ENCODE measurements at places on chromosomes 2 and 18.

- DNase-seq, result no peak
These were observed 453 bp downstream of the CABLES1 start for GRCh38 chr18:23135550-23136325.

- no peak for DNase-seq
These were observed 3.8 kb upstream of the QPCT start for GRCh38 chr2:37340637-37341036.

- no peak for DNase-seq
These were observed 403.0 kb upstream of the TNP1 start for GRCh38 chr2:217262911-217263310.

- no peak for DNase-seq
These were observed 28.4 kb downstream of the MBD5 start for GRCh38 chr2:148049284-148049683.

GRCh38 chr2:81645745-81646301, 1341.3 kb upstream of the LRRTM1 start:
- no peak for DNase-seq

- DNase-seq, result no peak
These were observed 142.2 kb downstream of the OSR1 start for GRCh38 chr2:19216238-19216637.

- DNase-seq, result peak; percentile 41
These were observed 5.0 kb upstream of the CHST10 start for GRCh38 chr2:100422320-100423055.

- DNase-seq, result no peak
These were observed 210.9 kb upstream of the PKDCC start for GRCh38 chr2:41836948-41837347.

- no peak for DNase-seq
These were observed 111.1 kb upstream of the CAB39 start for GRCh38 chr2:230601510-230601909.

DNA sequence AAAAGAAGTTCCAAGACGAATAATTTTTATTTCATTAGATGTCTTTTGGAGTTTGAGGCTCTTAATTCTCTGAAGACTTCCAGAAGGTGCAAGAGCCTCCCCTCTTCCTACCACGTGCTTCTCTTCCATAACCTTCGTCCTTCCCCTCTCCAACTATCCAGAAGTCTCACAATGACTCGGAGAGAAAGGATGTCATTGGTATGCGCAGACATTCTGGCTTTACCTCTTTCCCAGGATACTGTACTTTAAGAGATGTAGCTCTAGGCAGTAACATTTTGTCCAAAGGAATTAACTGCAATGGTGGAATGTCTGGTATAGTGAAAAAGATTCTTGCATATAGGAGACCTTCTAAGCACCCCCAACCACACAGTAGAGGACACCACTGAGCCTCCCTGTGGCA, 249.0 kb upstream of the OSR1 start:
- no peak for DNase-seq

DNA sequence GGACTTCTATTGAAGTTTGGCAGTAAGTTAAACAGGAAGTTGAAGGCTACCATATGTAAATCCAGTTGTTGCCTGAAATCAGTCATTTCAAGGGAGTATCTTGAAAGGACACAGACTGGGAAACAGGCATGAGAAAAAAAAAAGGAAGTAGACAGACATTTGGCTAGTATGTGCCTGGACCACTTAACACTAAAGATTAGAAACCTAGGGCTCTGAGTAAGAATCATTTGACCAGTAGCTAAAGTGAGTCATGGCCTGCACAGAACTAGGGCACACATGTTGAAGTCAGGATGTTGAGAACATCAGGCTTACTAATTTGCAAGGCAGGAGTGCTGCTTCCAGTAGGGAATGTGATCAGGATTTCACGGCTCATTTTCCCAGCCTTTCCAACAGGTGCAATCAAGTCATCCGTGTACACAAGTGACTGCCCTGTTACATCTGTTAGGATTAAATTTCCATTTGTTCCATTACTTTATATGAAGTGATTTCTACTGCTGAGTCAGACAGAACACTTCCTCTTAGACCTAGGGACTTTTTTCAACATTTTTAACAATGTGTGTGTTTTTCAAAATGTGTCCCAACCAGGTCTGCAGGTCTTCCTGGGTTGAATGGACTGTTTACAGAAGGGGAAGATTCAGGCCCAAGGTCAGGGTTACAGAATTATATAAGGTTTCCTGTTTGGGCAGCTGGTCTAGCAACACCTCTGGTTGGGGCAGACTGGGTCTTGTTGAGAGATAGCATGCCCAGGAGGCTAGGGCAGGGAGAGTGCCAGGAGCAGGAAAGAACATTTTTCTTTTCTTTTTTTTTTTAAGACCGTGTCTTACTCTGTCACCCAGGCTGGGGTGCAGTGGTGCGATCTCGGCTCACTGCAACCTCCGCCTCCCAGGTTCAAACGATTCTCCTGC, 145.6 kb downstream of the TGIF1 start:
- no peak for DNase-seq

GRCh38 chr2:38528008-38528442, 74.7 kb downstream of the HNRNPLL start:
- no peak for DNase-seq

GRCh38 chr2:26917135-26917836, 53.2 kb upstream of the MAPRE3 start:
- DNase-seq, result no peak

DNA sequence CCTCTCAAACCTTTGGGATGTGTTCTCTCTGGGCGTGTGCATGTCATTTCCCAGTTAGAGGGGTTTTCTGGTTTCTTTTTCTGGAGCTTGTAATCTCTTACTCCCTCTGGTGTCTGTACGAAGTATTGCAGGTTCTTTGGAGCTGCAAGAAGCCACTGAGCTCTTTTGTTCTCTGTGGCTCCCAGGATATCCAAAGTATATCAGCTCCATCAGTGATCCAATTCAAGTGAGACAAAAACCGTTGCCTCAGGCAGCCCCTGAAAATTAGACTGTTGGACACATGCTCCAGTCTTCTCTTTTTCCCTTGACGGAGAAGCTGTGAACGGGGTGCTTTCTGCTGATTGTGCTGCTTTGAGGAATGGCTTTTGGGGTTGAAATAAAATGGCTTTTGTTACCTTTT, 59.0 kb upstream of the LDLRAD4 start:
- DNase-seq, result no peak

DNA sequence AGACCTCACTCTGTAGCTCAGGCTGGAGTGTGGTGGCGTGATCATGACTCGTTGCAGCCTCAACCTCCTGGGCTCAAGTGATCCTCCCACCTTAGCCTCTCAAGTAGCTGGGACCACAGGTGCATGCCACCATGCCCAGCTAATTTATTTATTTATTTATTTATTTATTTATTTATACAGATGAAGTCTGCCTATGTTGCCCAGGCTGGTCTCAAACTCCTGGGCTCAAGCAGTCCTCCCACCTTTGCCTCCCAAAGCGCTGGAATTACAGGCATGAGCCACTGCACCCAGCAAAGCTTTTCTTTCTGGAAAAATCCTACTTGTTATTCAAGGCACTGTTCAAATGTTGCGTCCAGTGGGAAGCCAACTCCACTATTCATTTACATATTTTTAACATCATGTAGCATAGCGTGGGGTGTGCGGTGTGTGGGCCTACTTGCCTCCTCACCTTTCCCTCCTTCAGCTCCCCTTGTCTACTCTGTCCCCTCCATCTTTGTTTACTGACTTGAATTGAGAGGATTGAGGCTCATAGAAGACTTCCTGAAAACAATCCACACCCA, 6.8 kb upstream of the RHOB start:
- DNase-seq, result no peak

GRCh38 chr2:42618972-42619371, 50.5 kb downstream of the MTA3 start:
- DNase-seq, result no peak

DNA sequence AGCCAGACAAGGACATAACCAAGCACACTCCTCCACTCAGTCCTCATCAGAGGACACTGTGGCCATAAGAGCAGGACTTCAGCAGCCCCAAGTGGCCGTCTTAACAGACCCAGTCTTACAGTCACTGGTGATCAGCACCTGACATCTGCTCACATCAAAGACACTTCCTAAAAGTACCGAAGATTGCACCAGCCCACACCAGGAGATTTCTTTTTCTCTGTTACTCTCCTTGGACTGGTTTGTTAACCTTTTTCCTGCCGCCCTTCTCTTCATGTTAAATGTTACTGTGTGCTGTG, 44.1 kb downstream of the MRPS5 start:
- no peak for DNase-seq

- DNase-seq, result no peak
These were observed 97.2 kb upstream of the SCN7A start for GRCh38 chr2:166591226-166591625.

GRCh38 chr2:43749583-43749982, 24.3 kb upstream of the DYNC2LI1 start:
- DNase-seq, result no peak

DNA sequence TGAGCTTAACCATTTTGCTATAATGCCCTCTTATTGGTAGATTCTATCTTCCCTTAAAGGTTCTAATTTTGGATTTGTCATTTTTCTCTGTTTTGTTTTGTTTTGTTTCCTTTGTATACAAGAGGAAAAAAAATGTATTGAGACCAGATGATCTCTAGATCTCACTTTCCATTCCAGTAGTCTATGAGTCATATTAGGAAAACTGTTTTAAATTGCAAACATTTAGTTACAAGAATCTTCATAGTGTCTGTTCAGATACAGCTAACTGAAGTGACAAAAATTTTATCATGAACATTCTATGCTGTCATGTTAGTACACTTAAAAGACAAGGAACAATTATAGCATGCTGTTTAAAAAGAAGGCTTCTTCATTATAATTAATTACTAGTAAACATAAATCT, 322.8 kb downstream of the LRRTM4 start:
- DNase-seq, result no peak

GRCh38 chr2:219789476-219789875, 162.0 kb downstream of the SLC4A3 start:
- no peak for DNase-seq

- no peak for DNase-seq
These were observed 110.4 kb upstream of the RAB27B start for GRCh38 chr18:54717673-54718407.

GRCh38 chr2:235433860-235434259, 60.0 kb upstream of the AGAP1 start:
- peak; percentile 24 for DNase-seq

DNA sequence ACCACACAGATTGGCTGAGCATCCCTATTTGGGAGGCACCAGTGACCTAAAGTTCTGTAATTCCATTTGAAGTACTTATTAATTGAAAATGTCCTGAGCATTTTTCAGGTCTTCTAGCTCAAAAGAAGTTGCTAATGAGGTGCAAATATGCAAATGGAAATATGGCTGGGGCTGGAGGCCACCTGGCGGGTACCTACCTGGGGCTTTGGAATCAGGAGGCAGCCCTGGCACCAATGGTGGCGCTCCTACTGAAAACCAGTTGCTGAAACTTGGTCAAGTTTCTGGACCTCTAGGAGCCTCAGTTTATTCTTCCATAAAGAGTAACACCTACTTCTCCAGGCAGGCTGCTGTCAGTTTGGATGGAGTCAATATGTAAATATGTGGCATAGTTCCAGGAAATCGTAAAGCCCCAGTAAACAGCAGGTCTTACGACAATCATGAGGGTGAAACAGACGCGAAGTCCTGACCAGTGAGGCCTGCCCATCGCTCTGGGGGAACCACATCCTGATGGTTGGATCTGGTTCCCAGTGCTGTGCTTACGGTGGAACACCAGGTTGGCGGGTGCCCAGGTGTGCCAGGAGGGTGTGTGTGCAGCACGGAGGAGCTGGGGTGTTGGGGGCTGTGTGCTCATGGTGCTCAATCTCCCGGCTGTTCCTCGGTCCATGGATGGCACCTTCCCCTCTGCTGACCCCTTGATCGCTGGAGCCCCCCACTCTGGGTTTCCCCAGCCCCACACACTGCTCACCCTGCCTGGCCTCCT, 186.1 kb downstream of the TWIST2 start:
- no peak for DNase-seq

- no peak for DNase-seq
These were observed 109.5 kb upstream of the ITGB6 start for GRCh38 chr2:160309585-160309984.

GRCh38 chr18:23300231-23300805, 152.8 kb upstream of the RIOK3 start:
- DNase-seq, result no peak

DNA sequence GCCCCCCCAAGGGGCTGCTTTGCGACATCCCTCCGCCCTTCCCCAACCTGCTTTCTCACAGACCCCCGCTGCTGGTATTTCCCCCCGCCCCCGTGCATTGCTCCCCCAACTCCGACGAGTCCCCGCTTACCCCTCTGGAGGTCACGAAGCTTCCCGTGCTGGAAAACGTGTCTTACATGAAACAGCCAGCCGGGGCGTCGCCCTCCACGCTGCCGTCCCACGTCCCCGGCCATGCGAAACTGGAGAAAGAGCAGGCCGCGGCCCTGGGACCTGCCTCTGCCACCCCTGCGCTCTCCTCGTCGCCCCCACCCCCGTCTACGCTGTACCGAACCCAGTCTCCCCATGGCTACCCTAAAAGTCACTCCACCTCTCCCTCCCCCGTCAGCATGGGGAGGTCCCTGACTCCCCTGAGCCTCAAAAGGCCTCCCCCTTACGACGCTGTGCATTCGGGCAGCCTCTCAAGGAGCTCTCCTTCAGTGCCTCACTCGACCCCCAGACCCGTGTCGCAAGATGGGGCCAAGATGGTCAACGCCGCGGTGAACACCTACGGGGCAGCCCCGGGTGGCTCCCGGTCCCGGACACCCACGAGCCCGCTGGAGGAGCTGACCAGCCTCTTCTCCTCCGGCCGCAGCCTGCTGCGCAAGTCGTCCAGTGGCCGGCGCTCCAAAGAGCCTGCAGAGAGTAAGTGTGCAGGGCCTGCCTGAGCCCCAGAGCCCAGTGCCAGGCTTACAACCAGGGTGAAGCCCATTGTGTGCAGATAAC, 183.0 kb downstream of the NYAP2 start:
- DNase-seq, result no peak

DNA sequence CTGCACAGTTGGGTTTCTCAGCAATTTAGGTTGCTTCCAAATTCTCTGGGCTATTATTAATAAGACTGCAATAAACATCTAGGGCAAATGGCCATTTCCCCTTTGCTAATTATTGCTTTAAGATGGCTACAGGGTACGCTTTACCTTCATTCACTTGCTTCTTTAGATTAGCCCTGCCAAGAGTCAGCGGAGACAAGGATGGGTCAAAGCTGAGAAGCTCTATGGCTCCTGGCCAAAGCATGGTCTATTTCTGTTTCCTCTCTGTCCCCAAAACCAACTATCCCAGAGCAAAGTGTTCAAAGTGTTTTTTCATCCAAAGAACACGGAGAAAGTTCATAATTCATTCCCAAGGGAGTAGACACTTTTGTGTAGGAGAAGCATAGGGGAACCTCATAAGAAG, 75.2 kb upstream of the NFU1 start:
- DNase-seq, result no peak

DNA sequence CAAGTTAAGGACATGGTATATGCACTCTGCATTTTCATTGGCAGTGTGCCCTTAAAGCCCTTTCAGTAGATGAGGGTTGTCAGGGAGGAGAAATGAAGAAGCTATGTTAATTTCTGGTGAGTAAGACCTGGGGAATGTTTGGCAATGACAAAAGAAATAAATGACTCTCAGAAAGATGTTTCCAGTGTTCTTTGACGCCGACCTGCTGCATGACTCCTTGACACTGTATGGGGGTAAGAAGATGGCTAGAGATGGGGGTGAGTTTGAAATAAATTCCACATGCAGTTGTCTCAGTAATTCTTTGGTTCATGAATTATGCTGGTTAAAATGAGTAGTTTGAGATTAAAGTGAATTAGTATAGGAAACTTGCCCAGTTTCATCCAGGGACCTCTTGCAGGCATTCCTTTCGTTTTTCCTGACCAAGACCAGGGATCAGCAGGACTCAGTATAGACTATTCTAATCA, 5.9 kb downstream of the CCDC121 start:
- DNase-seq, result no peak

- no peak for DNase-seq
These were observed 35.4 kb upstream of the LYPD6B start for GRCh38 chr2:149002891-149003740.

Measured in nucleus accumbens (tissue), 56 donors.